Stimulated activated effector memory CD8-positive, alpha-beta T cell treated with anti-CD3 and anti-CD28 coated beads, Interleukin-12 subunit alpha, Interleukin-12 subunit beta, amount 100 ng/mL, for 72 hours (primary cell): ENCODE measurements at places on chromosomes 11 and 22.

GRCh38 chr11:9853929-9854552 is 190.2 kb downstream of the SWAP70 start:
- no peak for DNase-seq

DNA sequence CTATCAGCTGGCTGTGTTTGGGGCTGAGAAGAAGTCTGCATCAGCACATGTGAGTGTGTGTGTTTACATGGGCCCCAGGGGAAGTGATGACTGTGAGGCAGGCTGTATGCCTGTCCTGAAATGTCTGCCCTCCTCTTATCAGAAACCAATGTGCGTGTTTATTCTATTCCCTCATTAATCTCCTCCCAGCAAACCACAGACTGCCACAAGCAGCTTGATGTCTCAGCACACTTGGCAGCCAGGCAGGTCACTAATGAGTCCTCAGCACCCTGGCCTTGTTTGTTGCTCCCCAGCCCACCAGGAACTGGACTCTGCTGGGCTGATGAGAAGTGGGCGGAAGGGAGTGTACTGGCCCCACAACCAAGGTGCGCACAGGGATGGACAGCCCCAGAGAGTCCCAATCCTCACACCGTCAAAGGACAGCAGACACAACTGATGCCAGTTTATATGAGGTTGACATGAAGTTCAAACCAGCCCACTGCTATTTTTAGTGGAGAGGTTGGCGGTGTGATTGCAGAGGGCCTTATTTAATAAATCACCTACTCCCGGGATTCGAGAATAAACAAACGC is 225.8 kb downstream of the ETS1 start:
- no peak for DNase-seq

DNA sequence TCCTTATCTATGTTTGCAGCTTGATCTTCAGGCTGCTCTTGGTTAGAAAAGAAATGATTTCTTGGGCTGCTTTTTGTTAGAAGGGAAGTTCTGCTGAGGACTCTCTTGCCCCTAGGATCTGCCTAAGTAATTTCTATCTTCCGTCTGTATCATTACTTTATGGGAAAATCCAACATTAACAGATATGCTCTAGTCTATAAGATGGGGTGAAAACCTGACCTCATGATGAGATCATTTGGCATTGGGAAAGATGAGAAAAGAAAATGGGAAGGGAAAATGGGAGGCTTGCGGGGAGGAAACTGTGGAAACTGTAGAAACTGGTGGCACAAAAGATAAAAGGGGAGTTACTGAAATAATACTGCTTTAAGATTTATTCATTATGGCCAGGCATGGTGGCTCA is 63.6 kb downstream of the FDX1 start:
- DNase-seq = no peak

DNA sequence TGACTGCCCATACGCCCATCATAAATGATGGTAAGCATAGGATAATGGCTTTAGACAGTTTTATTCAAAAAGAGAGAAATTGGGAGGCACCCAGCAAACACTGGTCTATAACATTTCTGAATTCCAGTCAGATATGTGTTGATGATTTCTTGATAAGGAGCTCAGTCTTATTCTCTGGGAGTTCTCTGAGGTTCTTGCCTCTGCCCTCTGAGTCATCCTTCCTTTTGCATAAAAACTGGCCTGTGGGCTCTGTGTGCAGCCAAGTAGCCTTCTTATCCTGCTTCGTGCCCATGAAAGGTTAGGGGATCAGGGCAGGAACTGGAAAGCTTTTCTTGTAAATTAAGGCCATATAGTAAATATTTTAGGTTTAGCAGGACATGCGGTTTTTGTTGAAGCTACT is 48.9 kb downstream of the FAR1 start:
- no peak for DNase-seq

DNA sequence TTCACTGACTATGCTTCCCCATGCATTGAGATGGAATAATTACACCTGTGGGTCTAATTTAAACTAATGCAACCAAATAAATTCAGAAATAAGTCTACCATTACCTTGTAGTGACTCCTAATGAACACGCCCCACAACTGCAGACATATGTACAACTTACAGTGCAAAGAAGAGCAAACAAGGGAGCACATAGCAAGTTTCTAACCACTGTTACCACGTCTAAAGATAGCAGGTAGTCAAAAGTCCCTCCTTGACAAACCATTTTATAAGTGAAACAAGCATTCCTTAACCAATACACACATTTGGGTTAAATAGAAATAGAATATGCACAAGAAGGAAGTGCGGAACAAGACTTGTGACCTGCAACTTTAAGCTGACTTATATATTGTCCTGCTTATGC is 20.6 kb downstream of the PHF21A start:
- DNase-seq = no peak

GRCh38 chr11:118051136-118051610 is 25.7 kb upstream of the TMPRSS4 start:
- DNase-seq = no peak

GRCh38 chr11:77560605-77561004 is 29.1 kb upstream of the AQP11 start:
- DNase-seq = no peak
